ENCODE measurements at places on chromosomes 6 and 20.

DNA sequence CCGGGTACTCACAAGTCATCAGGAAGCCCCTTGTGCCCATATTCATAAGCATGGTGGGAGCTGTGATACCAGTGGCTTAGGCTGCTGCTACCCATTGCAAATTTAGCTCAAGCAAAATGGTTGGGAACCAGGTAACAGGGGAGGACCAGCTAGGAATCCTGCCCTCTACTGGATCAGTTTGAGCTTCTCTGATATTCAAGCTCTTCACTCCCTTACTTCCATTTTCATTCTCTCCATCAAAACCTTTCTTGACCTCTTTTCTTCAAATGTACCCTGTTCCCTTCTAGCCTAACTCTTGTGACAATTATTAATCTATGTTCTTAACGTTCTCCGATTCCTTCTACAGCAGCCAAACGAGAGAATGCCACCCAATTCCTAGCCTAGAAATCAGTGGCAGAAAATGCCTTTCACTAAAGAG is 9.7 kb downstream of the NOL7 start:
- DNase-seq, result no peak

DNA sequence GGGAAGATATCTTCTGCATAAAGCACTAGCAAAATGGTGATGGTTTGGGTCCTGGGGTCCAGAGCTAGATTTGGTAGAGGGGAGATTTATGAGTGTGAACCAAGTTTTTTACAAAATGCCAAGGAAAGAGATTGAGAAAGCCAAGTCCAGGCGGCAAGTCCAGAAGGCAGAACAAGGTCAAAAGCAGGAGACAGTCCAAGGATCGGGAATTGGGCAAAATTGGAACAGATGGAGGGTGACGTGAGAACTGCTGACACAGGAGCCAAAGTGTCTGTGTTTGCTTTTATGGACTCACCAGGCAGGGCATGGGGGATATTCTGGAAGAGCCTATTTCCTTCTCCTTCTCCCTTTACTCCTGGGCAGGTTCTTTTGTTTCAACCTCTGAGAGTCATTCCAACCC is 4.1 kb downstream of the NHLRC1 start:
- no peak for DNase-seq

DNA sequence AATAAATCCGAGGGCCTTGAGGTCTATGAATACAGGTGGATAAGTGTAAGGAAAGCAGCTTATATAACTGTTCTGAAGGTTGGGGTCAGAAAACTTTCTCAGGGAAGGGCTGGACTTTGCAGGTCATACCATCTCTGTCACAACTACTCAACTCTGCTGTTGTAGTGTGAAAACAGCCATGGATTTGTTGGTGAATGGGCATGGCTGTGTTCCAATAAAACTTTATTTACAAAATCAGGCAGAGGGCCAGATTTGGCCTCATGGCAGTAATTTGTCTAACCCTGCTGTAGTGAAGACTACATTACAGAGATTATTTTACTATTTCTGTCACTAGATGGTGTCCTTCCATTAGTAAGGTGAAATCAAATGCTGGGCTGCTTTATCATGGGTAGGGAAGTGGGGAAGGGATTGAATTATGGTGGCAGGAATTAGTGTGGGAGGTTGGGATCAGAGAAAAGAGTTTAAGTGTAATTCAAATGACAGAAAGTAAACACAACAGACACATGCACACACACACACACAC is 409.6 kb upstream of the CHD6 start:
- no peak for DNase-seq

DNA sequence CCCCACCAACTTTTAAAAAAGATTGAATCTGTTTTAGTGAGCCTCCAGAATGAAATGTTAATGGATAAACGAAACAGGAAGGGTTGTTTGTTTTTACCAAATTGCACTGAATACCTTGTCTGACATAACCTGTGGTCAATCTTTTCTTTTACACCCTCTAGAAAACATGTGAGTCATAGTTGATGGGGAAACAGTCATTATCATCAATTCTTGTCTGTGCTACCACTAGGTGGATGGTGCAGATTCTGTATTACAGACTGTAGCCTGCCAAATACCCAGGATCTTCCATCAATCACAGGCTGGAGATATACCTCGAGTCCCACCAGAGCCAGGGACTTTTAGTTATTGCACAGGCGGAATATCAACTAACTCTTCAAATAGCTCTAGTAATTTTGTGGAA is 29.5 kb upstream of the PKIB start:
- no peak for DNase-seq

DNA sequence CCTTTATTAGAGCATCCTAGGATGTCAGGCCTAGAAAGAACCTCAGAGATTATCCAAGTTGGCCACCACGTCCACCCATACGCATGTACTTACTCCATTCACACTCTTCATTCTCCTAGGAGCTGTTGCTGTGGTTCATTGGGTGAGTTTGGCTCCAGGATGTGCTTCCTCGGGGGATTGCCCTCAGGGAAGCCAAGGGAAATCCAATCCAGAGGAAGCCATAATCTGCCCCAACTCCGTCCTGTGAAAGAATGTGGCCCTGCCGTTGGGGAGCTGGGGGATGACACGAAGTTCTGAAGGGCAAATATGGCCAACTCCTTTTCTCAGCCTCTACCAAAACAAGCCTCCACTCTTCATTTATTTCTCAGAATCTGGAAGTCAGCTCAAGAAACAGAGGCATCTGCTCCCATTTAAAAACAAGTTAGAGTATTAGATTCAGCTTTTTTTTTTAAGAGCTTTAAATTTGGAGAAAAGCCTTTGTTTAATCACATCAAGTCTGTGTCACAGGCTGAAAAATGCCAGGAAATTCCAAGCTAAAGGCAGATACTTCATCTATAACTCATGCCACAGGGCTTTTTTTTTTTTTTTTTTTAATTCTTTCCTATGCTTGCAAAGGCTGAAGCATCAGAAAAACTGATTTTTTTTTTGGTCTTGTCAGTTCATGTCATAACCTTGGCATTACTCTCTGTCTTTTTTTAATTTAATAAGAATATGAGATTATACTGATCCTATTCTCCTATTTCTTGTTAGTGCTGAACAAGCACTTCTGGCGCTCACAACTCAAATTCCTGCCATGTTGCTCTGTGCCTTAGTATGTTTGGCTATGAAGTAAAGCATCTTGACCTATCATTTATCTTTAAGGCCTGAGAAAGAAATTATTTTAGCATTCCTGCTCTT is 480.9 kb upstream of the MARCKS start:
- no peak for DNase-seq

GRCh38 chr20:15656124-15656523 is 917.1 kb downstream of the KIF16B start:
- no peak for DNase-seq

GRCh38 chr6:138229072-138229471 is 10.8 kb upstream of the PBOV1 start:
- no peak for DNase-seq

GRCh38 chr6:161482517-161482858 is 208.6 kb upstream of the AGPAT4 start:
- no peak for DNase-seq

DNA sequence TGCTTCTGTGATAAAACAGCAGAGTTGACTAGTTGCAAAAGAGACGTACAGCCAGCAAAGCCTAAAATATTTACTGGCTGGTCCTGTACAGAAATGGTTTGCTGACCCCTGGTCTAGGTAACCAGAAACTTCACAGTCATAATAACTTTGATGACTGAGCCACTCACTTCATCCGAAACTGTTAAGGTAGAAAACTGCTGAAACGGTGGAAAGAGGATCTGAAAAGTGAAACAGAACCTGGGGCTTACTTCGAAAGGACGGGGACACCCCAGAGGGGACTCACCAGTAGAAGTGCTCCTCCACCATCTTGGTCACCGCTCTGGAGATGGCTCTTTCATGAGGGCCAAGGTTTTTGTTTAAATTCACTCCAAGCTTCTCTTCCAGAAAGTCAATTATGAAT is 16.4 kb downstream of the FAXC start:
- no peak for DNase-seq

DNA sequence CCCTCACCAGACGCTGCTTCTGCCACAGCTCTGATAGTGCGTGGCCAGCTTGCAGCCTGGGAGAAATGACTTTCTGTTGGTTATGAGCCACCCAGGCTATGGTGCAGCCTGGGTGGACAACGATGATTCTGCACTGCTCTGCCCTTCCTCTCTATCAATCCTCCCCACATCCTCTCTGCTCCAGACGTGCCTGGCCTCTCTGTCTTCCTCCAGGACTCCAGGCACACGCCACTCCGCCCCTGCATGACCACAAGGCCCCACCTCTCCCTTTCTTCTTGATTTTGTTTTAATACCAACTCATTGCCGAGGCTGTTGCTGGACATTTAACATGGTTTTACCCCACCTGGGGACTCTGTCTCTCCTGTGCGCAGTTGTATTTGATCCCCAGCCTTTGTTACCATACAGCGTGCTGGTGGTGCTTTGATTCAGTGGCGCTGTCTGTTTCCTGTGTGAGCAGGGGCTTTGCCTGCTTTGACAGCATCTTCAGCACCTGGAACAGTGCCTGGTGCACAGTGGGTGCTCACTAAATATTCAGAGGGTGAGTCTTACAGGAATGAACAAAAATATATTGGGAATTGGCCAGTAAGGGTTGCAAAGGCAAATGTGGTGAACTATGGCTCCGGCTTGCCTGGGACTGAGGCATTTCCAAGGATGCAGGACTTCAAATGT is 280.9 kb downstream of the CDH26 start:
- no peak for DNase-seq
